Stimulated activated CD8-positive, alpha-beta memory T cell treated with anti-CD3 and anti-CD28 coated beads, Interleukin-4, amount 100 ng/mL, for 1 hour (primary cell): ENCODE measurements at places on chromosomes 4 and X.

DNA sequence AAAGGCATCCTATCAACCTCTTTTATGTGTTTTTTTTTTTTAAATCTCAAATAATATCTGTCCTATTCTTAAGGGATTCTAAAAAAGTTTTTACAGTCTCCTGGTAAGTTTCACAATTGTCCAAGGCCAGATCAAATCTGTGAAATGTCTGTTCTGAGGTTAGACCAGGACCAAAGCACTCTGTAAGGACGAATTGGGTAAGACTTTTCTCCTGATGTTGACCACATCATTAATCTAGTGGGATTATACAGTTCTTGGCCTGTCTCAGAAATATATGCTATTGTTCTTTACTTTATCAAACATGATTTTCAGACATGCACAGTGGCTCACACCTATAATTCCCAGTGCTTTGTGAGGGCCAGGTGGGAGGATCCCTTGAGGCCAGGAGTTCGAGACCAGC is 45.8 kb upstream of the TMEM131L start:
- DNase-seq = no peak

DNA sequence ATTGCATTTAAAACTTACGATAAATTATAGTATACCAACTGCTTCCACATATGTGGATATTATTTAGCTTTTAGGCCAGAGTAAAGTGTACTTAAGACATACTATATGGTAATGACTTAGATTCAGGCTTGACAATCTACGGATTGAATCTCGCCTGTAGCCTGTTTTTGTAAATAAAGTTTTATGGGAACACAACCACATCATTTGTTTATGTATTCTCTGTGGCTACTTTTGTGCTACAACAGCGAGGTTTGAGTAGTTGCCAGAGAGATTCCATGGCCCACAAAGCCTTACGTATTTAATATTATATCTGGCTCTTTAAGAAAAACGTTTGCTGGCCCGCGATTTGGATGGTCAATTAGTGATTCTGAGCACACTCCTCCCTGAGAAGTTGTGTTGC is 37.6 kb downstream of the HHIP start:
- DNase-seq = no peak

- DNase-seq = no peak
These were observed 30.6 kb downstream of the PCDH19 start for GRCh38 chrX:100379388-100379986.

DNA sequence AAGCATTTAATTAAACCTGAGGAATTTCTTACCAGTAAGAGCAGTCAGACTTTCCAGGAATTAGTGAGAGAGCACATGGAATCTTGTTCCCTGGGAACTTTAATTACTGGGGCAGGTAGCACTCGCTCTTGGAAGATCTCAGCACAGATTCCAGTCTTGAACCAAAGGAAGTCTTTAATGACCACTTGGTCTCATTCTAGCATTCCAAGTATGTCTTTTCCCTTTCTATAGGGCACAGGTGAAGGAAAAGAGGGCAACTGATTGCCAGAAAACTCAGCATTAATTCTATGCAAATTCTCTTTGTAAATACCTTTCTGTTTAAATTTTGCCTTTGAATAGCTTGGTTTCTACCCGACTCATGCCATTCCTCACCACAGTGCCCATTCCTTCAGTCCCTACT is 236.6 kb downstream of the LDB2 start:
- DNase-seq = no peak

DNA sequence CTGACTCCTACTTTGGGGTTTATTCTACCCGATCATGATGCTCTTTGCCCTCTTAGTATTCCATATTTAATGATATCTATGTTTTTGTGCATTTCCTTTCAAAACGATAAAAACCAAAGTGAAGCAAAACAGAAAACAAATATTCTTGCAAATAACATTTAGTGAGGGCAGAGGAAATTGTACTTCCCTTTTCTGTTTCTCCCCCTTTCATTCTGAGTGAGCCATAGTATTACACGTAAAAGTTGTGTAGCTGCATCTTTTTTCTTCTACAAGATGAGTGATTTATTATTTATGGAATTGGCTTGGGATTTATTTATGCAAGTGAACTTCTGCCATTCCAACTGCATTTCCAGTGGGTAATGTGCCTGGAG is 109.9 kb downstream of the AFF2 start:
- DNase-seq = no peak

GRCh38 chr4:4812145-4812794 is 47.2 kb upstream of the MSX1 start:
- no peak for DNase-seq

- DNase-seq = no peak
These were observed 10.1 kb downstream of the DDX3X start for GRCh38 chrX:41344053-41344452.

DNA sequence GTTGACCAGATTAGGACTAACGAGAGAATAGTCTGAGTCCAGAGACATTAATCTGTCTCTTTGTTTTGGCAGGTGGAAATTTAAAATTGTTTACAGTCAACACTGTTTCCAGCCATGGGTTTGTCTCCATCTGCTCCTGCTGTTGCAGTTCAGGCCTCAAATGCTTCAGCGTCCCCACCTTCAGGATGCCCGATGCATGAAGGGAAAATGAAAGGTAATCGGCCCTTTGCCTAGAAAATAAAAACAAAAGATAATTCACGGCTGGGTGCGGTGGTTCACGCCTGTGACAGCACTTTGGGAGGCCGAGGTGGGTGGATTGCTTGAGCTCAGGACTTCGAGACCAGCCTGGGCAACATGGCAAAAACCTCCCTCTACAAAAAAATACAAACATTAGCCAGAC is 815 bp downstream of the HCCS start:
- no peak for DNase-seq

GRCh38 chrX:40170830-40171512 is 73.2 kb upstream of the BCOR start:
- DNase-seq = no peak
